ENCODE measurements at places on chromosomes 3 and 15.

GRCh38 chr3:160720123-160720746 lies 35.8 kb upstream of the PPM1L start:
- no peak for DNase-seq

DNA sequence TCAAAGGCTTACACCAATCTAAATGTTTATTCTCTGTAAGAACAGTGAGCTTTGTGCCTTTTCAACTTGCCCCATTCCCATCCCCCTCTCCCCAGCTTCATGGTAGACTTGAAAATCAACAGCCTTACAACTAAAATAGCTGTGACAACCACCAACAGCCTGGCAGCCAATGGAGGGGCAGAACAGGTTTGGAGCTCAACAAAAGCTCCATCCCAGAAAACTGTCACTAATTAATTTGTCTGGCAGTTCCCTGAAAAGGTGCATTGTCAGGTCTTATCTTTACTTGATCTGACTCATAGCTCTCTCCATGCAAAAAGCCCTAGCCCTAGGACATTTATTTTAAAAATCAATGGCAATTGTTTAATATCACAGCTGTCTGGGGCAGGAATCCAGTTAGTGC lies 22.6 kb downstream of the MTHFS start:
- DNase-seq = no peak

DNA sequence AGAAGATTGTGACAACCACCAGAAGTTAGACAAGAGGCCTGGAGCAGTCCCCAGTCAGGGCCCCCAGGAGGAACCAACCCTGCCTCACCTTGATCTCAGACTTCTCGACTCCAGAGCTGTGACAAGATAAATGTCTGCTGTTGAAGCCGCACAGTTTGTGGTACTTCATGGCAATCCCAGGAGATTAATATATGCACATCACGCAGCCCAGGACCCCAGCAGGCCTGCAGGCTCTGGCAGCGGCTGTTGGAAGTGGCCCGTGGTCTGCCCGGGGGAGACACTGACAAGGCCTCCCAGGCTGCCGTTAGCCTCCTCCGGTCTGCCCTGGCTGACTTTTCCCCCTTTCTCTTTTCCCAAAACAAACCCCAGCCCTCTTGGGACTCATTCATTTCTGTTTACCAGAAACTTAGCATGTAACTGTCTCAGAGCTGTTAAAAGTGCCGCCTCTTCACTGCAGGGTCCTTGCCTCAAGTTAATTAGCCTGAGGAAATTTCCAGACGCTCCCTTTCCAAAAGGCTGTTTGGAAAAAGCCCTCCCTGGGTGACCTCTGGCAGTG lies 183.5 kb upstream of the LYSMD4 start:
- DNase-seq = no peak

DNA sequence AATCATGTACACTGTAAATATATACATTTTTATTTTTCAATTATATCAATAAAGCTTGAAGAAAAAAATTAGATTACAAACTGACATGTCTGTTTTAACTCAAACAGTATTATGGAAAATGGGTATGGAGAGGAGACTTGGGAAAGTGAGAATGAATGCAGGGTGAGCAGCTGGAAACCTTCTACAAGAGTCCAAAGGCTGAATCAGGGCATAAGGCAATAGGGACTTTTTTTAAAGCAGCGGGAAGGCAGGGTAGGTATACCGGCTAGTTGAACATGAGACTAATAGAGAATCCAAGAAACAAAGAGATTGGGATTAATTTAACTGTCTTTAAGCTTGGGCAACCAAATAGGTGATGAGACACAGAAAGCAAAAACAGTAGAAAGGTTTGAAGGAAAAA lies 145.3 kb downstream of the NR1I2 start:
- no peak for DNase-seq

- peak; percentile 78 for DNase-seq
Measured at GRCh38 chr15:72197460-72198355, at the start of gene GRAMD2A. GRAMD2A (minus strand) TSS chr15:72197787.

GRCh38 chr15:71279757-71280141 lies 164.5 kb downstream of the THSD4 start:
- DNase-seq = no peak

DNA sequence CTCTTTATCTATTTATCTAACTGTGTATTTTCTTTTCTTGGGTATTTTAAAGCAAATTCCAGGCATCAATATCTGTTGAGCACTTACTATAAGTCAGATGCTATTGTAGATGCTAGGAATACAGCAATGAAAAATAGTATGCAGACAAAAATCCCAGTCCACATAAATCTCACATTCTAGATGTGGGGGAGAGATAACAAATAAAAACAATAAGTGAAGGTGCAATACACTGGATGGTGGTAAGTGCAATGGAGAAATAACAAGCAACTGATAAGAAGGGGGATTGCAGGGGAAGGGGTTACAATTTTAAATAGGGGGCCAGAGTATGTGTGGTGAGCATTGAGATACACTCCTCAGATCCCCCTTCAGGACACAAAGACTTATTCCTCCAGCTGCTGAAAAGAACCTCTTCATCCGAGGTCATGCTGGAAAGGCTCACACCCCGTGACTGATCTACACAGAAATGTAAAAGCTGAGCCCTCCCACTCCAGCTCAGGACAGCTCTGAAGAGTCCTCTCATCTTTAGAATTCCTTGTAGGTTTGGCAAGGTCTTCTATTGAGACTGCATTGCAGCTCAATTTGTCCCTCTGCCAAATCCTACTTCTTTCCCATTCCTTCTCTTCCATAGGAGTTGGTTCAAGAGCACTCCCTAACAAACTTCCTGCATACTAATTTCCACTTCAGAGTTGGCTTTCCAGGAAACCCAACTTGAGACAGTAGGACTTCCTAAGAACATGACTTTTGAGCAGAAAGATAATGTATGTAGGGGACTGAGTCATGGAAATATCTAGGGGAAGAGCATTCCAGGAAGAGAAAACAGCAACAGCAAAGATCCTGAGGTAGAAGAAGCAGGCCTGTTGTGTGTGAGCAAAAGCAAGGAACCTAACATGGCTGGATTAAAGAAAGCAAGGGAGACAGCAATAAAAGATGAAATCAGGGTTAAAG lies 8.1 kb upstream of the SCG3 start:
- no peak for DNase-seq

- DNase-seq = no peak
Measured at GRCh38 chr15:50137330-50137761, 18.3 kb upstream of the ATP8B4 start.

GRCh38 chr15:22227411-22228100 lies 147.2 kb downstream of the OR4M2 start:
- no peak for DNase-seq

GRCh38 chr15:51909584-51909983 lies 62.0 kb downstream of the LEO1 start:
- no peak for DNase-seq

- no peak for DNase-seq
Measured at GRCh38 chr15:95839367-95839782, 491.1 kb upstream of the NR2F2 start.

DNA sequence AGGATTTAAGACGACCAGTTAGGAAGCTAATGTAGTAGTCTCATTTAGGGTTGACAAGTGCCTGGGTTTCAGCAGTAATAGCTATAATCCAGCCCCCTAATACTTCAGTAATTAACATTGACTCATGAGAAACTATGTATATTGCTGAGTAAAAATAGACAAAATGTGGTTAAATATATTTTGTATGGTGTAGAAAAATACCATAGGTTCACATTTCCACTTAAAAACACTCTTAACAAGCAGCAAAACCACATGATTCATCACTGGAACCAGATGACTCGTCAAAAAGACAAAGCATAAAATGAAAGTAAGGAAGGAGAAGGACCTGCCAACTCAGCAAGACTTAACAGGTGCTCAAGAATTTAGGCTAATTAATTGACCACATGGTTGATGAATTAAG lies 288.9 kb downstream of the EFHB start:
- no peak for DNase-seq

DNA sequence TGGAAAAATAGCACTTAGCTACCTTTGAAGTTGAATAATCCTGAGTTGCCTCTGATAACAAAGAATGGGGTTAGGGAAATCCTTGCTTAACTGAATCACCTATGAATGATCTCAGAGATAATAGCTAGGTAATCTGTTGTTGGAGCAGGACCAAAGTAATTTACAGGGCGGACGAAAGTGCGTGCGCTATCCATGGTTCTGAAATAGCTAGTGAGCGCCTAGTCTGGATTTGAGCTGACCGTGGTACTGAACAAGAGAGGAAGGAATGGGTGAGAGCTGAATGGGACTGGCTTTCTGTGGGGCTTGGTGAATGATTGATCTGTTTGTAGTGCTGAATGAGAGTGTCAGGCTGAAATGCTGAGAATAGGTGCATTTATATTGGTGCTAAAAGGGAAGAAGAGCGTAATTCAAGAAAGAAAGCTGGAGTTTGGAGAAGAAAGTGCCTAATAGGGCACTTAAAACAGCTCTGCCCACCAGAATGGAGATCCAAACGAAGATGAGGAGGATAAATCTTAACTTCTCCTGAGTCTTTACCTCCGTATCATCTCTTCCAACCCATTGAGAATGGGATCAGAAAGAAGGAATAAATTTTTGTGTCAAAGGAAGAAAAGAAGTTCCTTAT lies 10.1 kb downstream of the SCN10A start:
- DNase-seq = peak; percentile 84

GRCh38 chr3:8266730-8267131 lies 234.9 kb upstream of the LMCD1 start:
- no peak for DNase-seq

DNA sequence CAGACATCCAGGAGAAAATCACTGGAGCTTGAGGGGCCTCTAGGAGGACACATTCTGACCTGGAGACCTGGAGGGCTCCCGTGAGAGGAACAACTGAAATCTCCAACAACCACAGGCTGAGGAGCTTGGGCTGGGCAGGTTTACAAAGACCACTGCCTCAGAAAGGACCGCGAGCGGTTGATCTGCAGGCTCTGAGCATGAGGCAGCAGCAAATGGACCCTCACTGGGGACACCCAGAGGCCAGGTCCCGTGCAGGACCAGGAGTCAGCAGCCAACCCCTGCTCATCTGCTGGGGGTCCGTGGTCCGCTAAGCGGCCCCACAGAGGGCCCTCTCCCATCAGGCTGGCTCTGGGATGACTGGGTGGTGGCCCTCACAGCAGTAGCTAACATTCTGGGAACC lies 10.5 kb upstream of the EPHB3 start:
- DNase-seq = no peak

DNA sequence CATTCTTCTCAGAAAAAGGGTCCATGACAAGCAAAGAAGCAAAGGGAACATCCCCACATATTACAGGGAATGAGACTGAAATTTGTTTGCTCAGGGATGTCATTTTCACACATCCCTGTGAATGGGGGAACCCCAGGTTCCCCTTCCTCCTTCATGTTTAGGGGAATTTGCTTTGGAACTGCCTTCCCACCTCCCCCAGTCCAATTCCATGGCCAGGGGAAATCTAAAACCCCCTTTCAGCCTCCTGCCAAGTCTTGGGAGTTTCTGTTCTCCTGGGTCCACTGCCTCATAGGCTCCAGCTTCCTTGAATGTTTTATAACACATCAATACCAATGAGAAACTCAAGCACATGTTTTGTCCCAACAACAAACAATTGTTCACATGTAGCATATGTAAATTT lies 297.5 kb upstream of the CTNNB1 start:
- DNase-seq = no peak

DNA sequence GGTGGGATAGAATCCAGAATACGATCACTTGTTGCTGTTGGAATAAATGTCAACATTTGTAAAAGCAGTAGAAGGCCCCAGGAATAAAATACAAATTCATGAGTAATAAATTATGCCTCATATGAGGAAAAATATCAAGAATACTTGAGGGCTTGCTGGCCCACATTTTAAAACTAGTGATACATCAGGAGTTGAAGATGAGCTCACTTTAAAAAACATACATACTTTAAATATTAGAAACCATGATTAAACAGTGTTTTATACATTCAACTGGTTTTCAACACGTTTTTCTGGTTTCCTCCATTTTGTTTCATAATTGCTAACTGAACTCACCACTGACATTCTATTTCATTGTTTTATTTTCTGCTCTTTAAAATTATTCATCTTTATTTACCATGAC lies 141.4 kb downstream of the TFG start:
- no peak for DNase-seq

DNA sequence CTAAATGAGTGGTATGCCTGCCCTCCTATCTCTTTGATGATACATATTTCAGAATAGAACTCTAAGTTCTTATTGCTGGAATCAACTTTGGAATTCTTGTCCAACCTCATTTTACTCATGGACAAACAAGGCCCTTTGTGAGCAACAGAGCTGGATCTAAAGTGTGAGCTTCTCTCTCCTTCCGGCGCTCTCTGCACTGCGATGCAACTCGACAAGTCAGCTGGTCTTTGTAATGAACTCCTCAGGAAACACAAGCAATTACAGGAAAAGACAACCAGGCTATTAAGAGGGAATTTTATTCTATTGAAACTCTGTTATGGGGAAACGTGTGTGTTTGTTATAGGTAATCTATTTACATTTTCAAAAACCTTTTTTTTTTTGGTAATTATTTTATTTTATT lies 20.3 kb upstream of the NRROS start:
- no peak for DNase-seq

- DNase-seq = no peak
Measured at GRCh38 chr3:161203485-161204098, 17.5 kb upstream of the NMD3 start.

DNA sequence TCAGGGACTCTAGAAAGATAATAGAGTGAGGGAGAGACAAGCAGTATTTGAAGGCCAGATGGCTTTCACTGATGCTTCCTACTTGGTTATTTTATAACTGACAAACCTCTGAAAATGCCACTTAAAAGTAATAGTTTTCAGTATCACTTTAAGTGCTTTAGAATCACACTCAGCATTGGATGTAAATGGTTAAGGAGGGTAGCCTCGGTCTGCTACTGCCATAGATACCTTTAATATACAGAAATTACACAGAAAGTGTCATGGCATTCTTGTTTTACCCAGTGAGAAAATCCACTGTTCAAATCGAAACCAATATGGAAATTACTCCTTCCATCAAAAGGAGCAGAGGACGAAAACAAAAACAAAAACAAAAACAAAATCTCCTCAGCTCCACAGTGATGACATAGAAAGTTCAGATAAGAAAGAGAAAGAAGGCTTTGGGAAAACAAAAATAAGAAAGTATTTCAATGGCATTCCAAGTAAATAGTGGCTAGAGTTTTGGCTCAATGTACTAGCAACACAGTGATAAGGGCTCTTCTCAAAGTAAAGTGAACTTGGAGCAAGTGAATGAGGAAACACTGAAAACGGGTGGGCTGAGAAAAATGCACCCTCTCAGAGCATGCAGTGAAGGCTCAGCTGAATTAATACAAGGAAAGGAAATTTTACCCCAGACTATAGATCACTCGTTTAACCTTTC lies 43.2 kb upstream of the CD47 start:
- DNase-seq = no peak

- DNase-seq = peak; percentile 67
Measured at GRCh38 chr15:92392462-92392861, 1.2 kb upstream of the ST8SIA2 start.

Data from ecto neural progenitor cell (in vitro differentiated cells).